EH (cell line): ENCODE measurements at places on chromosomes 1 and 21.

GRCh38 chr1:3312898-3313575 is 141.4 kb upstream of the ARHGEF16 start:
- peak; percentile 99 for DNase-seq

GRCh38 chr1:110407260-110408210 is at the start of gene LAMTOR5:
LAMTOR5 (minus strand) TSS chr1:110407694; CDS start chr1:110407620, 74 bp downstream.
- peak; percentile 92 for DNase-seq

GRCh38 chr1:59992040-59992820 is 65.7 kb upstream of the CYP2J2 start:
- DNase-seq, result no peak

GRCh38 chr1:231860221-231861088 is 233.9 kb downstream of the DISC1 start:
- no peak for DNase-seq

DNA sequence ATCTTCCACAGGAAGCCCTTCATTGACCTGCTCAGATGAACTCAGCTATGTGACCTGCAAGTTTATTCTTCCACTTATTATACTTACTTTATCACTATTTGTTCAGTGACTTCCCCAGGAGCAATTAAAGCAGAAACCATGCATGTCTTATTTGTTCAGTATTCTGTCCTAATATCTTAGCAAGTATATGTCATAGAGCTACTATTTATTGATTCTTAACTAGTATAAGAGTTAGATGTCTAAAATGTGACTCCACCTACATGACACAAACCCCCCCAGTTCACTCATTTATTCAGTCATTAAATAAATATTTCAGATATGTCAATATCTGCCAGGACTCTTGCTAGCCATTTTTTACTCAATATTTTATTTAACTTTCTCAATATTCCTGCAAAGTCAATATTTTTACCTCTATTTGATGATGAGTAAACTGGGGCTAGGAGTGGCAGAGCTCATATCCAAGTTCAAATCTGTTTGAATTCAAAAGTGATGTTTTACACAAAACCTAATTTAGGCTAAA is 469.0 kb upstream of the USP24 start:
- DNase-seq, result no peak

DNA sequence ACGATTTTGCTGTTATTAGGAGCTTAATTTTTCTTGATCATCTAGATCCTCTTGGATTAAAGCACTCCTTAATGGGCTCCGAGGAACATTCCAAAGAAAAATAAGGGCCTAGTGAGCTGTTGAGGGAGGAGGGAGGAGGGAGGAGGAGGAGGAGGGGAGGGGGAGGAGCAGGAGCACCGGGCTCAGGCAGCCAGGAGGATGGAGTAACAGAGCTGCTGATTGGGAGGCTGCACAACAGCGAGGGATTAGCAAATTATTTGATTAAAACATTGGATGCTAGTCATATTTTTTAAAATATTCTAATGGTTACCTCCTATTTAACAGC is 302.1 kb upstream of the RRP15 start:
- DNase-seq, result no peak

DNA sequence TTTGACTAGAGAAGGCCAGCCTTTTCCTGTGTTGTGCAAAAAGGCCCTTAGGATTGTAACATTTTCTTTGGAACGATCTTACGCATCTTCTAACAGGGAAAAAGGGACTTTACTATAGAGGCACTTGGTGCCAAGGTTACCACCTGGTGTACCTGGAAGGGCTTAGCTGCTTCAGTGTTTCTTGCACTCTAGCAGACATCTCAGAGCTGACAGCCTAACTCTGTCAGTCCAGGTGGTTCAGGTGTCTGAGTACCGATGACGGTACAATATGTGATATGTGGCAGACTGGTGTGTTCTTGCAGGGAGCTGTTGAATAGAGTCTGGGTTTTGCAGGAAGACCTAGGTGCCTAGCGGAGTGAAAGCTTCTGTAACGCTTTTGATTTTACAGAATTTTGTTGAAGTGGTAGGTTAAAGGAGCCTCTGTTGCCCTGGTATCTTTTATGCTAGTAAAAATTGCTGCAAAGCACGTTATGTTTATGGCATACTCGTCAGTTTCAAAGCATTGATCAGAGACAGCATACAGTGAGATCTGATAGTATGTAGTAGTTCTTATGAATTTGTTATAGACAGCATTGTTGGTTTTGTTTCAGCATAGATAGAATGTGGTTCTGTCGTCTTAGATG is 1.4 kb downstream of the MAGI3 start:
- DNase-seq, result no peak

DNA sequence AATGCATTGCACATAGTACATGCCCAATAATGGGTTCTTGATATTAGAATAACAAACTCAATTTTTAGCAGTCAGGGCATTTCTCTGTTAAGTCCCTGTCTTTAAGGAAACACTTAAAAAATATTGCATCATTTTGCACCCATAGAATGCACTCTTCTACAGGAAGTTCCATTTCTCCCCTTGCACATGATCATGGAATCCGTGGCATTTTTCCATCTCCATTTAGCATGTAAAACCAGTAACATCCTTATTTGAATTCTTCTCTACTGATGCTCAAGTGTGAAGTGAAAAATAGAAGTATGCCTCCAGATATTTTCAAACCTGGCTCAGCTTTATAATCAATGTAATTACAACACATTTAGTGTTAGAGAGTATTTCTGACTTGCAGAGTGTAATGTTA is 192.8 kb downstream of the RWDD3 start:
- DNase-seq, result peak; percentile 35

- DNase-seq, result peak; percentile 16
Observed at GRCh38 chr1:119159966-119160365, 19.5 kb upstream of the WARS2 start.

DNA sequence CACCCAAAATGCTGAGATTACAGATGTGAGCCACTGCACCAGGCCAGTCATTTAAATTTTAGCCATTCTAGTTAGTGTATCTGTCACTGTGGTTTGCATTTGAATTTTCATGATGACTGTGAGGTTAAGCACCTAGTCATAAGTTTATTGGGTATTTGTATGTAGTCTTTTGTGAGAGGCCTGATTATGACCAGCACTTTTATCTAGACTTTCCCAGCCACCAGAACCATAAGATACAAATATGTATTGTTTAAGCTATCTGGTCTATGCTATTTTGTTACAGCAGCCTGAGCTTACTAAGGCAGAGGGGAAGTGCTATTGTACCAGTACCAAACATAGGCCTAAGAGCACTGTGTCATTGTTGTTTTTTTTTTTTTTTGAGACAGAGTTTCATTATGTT is 19.9 kb upstream of the DNAJC6 start:
- no peak for DNase-seq

- DNase-seq, result no peak
Observed at GRCh38 chr1:54003249-54003646, 14.7 kb downstream of the LDLRAD1 start.

DNA sequence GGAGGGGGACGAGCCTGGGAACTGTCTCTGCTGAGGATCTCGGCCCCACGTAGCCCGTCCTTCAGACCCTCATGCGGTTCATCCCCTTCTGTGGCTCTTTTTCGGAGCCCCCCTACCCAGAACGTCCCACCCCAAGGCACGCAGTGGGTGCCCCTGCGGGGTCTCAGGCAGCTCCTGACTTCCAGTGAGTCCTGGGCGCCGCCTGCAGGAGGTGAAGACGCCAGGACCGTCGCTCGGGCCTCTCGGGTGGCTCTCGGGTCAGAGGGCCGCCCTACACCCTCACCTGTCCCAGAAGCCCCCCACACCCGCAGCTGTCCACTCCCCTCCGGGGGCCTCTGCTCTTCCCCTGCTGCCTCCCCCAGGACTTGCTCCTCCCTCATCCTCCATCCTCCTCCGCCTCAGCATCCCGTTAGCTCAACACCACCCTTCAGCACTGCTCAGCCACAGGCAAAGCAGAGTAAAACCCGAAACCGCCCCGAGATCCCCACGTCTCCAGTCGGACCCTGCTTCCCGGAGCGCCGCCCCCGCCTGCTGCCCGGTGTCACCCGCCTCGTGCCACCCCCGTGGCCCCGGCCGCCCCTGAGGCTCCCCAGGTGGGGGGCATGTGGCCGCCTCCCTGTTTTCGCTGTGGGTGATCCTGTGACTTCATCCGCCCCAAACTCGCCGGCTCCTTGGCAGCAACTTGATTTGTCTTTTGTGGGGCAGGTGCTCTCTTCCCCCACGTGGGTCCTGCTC is 13.3 kb upstream of the POFUT2 start:
- no peak for DNase-seq

- DNase-seq, result peak; percentile 43
Observed at GRCh38 chr1:27601771-27602461, 2.0 kb downstream of the AHDC1 start.

DNA sequence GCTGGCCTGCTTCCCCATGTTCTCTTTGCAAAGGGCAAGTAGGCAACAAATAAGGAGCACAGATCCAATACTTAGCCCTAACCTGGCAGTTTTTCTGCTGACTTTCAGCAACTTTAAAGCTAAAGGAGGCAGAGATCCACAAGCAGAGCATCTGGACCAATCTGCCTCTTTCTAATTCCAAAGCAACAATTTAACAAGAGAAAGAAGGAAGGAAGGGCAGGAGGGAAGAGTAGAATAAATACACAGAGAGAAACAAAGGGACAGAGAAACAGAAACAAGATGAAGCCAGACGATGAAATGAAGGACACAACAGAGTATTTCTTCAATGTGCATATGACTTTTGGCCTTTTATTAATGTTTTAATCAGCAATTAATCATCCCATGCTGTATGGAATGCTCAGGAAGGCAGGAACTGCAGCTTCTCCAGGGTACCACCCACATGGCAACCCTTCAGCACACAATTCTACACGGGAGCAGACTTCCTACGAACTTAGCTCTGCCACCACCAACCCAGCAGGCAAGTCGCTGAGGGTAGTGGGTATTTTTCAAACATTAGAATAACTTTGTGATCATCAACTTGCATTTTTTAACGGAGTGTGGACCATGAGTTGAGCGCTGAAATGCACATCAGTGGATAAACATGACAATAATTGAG is 15.3 kb downstream of the CLCC1 start:
- DNase-seq, result peak; percentile 16

DNA sequence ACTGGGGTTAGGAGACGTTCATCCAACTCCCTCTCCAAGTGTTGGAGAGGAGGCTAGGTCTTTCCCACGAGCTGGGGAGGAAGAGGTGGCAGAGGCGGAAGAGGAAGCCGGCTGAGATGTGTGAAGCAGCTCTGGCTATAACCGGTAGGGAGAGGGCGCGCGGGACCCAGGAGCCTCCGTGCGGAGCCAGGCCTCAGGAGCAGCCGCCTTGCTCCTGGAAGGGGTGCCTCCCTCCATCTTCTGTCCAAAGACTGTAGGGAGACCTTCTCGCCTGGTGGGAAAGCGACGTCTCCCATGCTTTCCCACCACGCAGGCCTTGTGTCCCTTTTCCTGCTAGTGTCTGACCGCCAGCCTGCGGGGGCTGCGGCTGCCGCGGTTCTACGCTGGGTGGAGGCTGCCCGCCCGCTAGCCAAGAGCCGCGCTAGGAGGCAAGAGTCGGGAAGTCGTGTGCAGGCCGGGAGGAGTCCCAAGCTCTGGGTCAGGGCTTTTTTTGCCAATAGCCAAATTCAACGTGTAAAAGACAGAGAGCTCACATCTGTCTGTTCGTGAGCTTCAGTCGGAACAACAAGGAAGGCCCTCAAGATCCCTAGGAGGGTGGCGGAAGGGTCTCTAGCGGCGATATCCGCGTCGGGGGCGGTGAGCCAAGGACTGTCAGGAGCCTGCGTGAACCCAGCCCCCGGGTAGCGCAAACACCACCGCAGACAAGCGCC is 8.4 kb upstream of the NBPF11 start:
- no peak for DNase-seq

DNA sequence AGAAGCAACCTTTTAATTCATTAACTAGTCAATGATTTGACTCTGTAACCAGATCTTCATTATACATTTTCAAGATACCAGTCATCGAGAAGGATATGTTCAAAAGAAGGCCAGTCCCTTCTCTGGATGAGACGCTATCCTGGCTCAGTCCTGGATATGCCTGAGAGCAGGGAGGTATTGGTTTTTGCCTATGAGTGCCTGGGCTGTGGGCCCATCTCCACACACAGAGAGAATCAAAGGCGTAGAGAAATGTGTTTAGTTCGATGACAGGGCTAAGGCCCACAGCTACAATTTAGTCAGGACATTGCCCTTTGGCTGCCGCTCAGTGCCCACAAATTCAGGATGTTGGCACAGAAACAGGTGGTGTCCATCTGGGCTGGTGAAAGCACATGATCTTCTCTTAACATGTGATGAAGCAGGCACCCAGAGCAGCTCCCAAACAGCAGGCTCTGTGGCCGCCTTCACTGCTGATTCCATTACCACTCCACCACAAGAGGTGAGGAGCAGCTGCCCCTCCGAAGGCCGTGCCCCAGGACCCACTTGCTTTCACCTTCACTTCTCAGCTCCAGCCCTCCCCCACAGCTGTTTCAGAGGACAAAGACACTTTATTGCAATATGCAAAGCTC is 24.7 kb downstream of the ACKR1 start:
- peak; percentile 29 for DNase-seq

DNA sequence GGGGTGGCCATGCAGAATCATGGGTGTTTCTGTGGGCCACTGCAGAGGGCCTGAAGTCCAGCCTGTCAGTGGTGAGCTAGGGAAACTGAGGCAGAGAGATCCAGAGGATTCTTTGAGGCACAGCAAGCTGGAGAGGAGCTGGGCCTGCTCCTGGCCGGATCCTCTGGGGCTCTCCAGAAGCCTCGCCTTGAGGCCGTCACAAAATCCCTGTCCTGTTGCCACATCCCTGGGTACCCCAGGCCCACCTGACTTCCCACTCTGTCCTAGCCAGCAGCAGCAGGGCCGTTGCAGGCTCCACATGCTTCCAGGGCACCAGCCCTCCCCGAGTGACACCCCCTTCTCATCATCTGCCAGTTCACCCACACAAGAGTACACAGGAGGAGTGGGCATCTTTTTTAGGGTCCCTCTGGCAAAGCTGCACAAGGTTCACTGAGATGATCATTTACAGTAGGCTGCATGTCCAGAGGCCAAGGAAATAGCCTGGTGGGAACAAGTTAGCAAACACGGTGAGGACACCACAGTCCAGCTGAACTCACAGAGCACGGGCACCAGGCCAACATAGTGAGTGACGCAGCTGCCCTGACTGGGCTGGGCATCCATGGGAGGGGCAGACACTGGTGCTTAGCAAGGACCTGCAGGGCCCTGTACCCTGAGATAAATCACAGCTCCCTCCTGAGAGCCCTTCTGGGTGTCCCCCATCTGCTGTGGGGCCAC is 25.1 kb upstream of the TSPEAR start:
- DNase-seq, result no peak

- no peak for DNase-seq
Observed at GRCh38 chr1:199041173-199041914, 402.5 kb downstream of the PTPRC start.

DNA sequence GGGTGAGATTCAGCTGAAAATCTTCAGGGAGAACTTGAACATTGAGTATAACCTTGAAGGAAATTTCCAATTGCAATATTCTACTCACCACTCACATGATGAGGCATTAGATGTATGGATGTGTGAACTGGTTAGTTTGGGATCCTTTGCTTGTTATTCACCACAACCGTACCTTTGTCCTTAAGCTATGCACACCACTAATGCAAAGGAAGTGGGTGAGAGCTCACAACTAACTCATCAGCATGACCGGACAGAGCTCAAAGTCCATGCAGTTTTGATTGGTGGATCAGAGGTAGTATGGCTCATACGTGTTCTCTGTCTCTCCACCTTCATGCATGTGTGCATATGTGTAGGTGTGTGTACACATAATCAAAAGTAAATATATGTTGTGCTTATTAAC is 43.5 kb upstream of the MROH9 start:
- no peak for DNase-seq
